Activated CD8-positive, alpha-beta memory T cell treated with anti-CD3 and anti-CD28 coated beads for 24 hours (primary cell): ENCODE measurements at places on chromosomes 1 and 21.

- peak; percentile 49 for DNase-seq
Measured at GRCh38 chr21:44399955-44400790, 46.8 kb downstream of the TRPM2 start.

DNA sequence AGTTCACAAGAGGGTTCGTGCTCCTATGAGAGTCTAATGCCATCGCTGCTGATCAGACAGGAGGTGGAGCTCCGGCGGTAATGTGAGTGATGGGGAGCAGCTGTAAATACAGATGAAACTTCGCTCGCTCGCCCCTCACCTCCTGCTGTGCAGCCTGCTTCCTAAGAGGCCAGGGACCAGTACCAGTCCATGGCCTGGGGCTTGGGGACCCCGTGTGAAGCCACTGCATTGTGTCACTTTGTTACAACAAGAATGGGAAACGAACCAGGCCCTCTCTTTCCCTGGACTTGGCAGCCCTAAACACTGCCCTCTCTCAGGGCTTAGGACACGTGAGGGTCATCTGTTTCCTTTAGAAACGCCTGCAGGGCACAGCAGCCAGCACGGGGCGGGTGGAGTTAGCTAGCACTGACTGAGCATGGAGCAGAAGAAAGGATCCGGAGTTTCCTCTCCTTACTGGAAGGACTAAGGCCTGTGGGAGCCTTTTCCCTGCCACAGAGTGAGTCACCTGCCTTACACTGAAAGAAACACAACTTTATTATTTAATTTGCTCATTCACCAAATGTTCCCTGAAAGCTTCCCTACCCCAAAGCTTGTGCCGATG is 185.2 kb upstream of the TMEM51 start:
- no peak for DNase-seq

DNA sequence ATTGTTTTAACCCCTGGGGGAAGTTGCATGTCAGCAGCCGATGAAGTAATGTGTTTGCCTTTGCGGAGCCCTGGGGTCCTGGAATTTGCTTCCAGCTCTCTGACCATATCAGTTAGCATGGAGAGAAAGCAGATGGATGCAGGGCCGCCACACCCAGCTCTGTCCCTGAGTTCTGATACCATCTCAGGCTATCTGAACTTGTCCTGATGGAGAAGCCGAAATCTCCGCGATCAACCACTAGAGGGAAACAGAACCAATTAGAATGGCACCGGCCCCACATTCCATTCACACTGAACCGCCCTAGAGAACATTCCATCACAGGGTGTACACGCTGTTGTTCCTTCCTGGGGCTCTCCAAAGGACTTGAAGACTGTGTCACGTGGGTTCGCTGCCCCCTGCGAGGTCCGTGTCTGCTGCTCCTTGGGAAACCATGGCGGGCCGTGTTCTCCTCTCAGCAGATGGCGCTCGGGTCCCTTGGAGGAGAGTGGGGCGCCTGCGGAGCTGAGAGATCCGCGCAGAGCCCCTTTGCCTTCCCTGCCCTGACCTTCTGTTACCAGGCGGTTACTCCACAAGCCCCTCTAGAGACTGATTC is 75.4 kb downstream of the ABCA4 start:
- DNase-seq: peak; percentile 70

- DNase-seq: no peak
Measured at GRCh38 chr1:143619851-143620250, 351.9 kb downstream of the FAM72C start.

DNA sequence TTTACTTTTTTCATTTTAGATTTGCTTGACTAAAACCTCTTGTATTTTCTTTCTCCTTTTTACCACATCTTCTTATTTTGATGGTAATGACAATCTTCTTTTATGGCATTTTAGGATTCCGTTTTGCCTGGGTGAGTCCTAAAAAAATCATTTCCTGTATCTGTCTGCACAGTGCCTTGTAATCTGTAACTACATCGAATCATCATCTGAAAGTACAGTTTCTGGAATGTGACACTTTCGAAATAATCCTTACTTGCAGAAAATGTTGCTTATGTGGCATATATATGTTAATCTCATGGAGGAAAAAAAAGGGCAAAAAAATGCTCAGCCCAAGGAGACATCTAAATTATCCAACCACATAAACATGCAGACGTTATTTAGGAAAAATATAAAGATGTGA is 29.0 kb downstream of the GREM2 start:
- no peak for DNase-seq

DNA sequence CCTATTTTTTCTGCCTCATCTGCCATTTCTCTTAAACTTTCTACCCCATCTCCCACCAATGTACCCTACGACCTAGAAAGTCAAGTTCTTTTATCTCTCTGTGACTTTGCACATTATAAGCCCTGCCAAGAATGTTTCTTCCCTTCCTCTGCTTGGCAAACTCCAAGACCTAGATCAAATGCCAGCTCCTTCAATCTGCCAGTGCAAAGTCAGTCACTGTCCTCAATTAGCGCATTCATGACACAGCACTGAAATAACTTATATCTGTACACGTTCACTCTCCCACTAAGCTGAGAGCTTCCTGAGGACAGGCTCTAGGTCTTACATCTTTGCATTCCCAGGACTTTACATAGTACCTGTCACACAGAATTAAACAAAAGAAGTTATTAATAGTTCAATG is 21.4 kb upstream of the LSM10 start:
- DNase-seq: no peak

DNA sequence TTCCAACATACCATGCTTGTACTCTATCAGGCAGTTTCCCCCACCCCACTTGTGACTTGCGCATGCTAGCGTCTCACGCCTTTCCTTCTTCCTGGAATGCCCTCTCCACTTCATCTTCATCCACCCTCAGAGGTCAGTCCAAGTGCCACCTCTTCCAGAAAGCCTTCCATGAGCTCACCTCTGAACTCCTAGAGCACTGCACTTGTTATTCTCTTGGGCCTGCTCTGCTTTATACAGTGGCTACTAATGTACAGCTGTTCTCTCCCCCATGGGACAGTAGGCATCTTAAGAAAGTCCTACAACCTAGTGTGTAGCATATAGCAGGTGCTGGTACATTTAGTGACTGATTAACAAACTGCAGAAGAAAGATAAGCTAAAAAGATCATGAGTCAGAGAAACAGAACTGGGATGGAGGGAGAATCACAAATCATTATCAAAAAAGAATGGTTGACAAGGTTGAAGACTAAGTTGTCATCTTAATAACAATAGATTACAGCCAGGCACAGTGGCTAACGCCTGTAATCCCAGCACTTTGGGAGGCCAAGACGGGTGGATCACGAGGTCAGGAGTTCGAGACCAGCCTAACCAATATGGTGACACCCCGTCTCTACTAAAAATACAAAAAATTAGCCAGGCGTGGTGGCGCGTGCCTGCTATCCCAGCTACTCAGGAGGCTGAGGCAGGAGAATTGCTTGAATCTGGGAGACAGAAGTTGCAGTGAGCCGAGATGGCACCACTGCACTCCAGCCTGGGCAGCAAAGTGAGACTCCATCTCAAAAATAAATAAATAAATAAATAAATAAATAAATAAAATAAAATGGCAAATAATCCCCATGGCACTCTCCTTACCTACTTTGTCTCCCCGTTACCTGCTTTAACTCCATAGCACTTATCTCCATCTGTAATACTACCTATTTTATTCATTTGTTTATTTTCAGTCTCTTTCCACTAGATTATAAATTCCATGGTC is 16.3 kb upstream of the TSPAN1 start:
- DNase-seq: no peak

DNA sequence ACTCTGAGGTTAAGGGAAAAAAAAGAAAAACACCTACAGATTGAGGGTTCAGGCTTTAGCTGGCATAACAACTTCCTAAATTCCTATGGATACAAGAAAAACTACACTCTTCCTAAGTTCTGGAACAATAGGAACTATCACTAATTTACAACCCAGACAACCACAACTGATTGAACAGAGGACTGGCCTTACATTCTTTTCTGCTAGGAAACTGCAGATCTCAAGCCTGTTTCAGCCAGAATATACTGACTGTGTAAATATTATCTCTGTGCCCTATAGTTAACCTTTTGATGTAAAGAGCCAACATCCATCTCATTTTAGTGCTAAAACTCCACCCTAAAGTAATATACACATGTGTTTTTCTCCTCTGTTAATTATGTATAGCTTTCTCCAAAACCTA is 1186.5 kb upstream of the TMPRSS15 start:
- DNase-seq: no peak

- peak; percentile 13 for DNase-seq
Measured at GRCh38 chr1:228902781-228903433, 167.6 kb downstream of the RHOU start.

GRCh38 chr1:14851760-14852159 is 253.3 kb downstream of the KAZN start:
- DNase-seq: no peak

- DNase-seq: no peak
Measured at GRCh38 chr1:81437649-81438048, 363.1 kb upstream of the ADGRL2 start.

DNA sequence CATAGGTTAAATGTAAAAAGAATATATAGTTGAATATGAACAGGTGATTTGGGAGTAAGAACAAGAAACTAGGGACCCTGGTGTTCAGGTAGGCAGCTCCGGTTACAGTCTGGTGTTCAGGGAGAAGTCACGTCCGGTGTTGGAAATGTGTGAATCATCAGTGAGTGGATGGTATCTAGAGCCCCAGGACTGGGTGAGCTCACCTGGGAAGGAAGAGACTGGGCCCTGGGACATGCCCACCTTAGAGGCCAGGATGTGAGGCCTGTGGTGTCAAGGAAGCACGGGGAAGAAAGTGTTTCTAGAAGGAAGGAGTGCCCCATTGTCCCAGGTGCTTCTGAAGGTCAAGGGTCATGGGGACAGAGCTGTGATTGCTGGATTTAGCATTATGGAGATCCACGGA is 1.5 kb upstream of the GJB3 start:
- DNase-seq: no peak

DNA sequence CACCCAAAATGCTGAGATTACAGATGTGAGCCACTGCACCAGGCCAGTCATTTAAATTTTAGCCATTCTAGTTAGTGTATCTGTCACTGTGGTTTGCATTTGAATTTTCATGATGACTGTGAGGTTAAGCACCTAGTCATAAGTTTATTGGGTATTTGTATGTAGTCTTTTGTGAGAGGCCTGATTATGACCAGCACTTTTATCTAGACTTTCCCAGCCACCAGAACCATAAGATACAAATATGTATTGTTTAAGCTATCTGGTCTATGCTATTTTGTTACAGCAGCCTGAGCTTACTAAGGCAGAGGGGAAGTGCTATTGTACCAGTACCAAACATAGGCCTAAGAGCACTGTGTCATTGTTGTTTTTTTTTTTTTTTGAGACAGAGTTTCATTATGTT is 19.9 kb upstream of the DNAJC6 start:
- DNase-seq: no peak

DNA sequence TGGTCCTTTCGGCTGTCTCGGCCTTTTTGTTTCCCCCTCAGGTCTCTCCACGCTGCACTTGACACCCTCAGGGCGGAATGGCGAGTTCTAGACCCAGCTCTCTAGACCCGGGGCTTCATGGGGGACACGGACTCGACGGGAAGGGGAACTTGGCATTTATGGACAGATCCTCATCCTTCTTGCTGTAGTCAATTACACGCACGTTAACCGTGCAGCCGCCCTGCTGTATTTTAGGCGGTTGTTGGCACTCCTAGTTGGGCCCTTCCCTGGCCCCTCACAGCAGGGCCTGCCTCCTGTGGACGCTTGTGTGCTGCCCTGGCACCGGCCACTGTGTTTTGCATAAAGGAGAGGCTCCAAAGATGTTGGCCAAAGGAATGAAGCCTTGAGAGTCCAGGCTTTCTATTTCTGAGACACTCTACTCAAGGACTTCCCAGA is 558 bp upstream of the BTG3 start:
- no peak for DNase-seq

- no peak for DNase-seq
Measured at GRCh38 chr1:14693949-14694348, 95.5 kb downstream of the KAZN start.

- no peak for DNase-seq
Measured at GRCh38 chr1:15189692-15190370, 36.3 kb downstream of the TMEM51 start.

DNA sequence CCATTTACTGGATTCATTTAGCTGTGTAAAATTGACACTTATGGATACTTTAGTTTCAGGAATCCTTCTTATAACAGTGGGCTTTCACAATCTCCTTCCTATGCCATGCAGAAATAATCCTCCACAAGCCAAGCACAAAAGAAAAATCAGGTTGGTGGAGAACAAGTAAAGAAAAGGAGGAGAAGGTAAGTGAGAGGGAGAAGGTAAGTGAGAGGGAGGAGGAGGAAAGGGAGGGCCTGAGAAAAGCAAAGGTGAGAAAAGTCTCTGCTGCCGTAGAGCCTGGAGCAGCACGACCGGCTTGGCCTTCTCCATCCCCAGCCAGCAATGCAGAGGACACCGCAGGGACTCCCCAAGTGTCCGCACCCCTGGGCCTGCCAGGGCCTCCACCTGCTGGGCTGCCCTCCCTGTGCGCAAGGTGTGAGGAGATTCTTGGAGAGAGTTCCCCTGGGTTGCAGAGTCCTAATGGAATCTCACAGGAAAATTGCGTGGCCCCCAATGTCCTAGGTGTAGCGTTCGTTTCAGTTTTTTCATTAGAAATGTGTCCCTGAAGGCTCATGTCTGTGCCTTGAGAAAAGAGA is 39.0 kb downstream of the PRMT2 start:
- DNase-seq: no peak

DNA sequence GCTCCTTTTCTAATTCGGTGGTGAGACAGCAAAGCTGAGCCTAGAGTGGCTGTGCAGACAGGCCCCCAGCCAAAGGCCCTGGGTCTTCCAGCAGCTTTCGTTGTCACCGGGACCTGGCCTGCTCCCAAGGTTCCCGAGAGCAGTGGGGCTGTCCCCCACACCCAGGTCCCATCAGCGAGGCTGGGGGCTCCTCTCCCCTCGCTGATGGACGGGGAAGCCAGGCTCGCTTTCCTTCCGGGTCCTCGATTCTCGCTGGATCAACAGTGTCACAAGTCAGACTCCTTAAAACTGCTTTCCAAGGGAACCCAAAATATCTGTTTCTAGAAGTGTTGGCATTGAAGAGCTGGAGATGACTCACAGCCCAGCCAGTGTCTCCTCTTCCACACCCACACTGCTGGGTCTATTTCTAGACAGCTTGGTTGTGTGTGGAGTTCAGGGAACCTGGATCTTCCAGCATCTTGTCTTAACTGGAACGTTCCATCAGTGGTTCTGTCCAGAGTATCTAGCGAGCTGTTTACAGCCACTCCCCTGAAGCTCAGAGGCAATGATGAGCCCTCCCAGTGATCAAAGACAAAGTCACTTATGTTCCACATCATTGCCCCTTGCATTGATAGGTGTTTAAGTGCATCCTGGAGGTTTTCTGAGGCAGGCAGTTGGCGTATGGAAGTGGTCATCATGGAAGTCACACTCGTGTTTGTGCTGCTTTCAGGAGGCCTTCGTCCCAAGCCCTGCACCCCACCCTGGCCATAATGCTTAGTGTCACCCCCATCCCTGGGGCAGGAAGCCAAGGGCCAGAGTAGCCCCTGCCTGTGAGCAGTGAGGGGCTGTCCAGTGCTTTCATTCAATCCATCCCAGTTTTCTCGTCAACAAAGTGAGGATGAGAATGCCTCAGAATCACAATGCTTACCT is 35.2 kb downstream of the RRP1 start:
- no peak for DNase-seq

- DNase-seq: no peak
Measured at GRCh38 chr1:87515781-87516180, 187.1 kb downstream of the LMO4 start.

- no peak for DNase-seq
Measured at GRCh38 chr1:220448217-220448616, 79.7 kb upstream of the MARK1 start.
